ENCODE measurements at places on chromosomes 6 and 20.

- no peak for DNase-seq
Observed at GRCh38 chr6:136192902-136193301, 57.2 kb downstream of the MTFR2 start.

- DNase-seq: peak; percentile 61
Observed at GRCh38 chr6:49004801-49005200, 458.3 kb downstream of the MMUT start.

- DNase-seq: peak; percentile 74
Observed at GRCh38 chr6:31270788-31271640, 878 bp downstream of the HLA-C start.

GRCh38 chr6:70838907-70839285, 118.0 kb downstream of the B3GAT2 start:
- DNase-seq: no peak

DNA sequence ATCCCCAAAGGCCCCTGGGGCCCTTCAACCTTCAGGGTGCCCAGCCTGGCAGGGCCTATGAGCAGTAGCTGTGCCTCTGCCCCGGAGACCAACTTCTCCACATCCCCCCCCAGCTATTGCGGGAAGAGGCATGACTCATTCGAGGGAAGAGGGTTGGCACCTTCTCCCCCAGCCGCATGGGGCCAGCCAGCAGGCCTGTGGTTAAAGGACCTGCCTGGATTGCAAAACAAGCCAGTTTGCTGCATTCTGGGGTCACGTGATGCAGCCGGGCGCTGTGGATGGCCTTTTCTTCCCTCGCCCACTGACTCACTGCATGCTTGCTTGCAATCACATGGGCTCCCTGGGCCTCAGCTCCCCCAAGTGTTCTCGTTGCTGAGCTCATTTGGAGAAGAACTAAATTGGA, 182.5 kb downstream of the MAFB start:
- DNase-seq: peak; percentile 100

DNA sequence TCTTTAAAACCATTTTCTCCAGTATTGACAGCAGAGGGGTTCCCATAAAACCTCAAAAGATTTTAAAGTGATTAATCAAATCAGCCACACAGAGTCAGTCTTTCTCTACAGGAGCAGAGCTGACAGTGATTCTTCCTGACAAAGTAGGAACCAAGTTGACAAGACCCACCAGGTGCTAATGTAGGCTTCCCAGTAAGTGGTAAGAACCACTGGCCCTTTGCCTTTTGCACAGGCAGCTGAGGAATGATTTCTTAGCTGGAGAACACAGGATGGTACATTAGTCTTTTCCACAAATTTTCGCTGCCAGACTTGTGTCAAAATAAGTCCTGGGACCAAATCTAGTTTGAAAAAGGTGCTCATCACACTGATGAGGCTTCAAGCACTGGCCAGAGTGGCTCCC, 95.8 kb downstream of the ARMC2 start:
- no peak for DNase-seq

GRCh38 chr6:57040011-57040410, 6.5 kb upstream of the KIAA1586 start:
- DNase-seq: peak; percentile 19

DNA sequence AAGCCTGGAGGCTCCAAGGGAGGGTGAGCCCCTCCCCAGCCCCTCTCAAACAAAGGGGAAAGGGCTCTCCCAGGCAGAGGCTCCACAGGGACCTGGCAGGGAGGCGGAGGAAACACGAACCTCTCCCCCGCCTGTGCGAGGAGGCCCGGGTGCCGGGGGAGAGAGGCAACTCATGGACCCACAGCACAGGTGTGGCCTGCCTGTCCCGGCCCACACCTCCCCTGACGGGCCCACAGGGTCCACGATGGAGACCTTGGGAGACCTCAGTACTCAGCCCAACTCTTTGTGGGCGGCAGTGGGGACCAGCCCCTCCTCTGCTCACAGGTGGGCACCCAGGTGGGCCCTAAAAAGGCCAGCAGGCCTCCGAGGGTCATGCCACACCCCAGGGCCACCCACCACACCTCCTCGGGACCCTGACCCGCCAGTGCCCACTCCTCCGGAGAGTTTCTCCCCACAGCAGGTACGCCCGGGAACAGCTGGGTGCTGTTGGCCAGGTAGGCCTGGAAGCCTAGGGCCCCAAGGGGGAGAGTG, 12.2 kb downstream of the LAMA5 start:
- no peak for DNase-seq

DNA sequence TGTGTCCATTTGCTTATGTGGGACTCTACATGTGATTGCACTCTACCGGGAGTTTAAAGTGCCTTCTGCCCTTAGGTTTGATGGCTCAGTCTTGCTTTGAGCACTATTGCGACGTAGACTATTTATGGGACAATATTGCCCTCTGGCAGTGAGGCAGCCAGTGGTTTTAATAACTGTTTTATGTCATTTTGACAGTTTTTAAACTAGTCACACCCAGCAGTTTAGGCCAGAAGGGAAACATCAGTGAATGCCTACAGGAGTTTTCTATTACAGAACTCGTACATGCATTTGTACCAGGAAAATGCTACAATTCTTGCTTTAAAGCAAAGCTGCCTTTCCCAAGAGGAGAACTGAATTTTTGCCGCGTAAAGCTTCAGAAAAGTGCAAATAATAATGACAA, 813.7 kb downstream of the KIF16B start:
- no peak for DNase-seq

DNA sequence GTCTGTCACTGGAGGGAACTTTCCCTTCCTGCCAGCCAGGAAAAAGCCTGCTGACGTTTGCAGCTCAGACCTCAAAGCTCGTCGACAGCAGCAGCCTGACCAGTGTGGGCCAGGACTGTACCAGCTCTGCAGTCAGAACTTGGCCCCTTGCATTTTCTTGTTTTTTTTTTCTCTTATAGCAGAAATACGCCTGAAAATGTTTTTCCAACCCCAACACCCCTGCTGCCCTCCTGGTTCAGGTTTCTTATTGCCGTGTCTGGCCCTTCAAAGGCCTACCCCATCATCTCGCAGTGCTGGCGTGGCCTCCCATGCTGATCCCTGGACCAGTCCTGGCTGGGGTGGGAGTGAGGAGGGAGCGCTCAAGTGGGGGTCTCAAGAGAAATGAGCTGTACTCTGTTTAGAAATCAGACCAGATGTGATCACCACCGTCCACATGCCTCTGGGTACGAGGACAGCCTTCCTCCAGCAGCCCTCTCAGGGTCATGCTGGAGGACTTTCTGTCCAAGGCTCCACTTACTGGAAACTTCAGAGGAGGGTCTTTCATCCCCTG, 169.0 kb downstream of the FOXC1 start:
- no peak for DNase-seq

GRCh38 chr6:44480097-44480541, 92.6 kb downstream of the CDC5L start:
- DNase-seq: peak; percentile 49

DNA sequence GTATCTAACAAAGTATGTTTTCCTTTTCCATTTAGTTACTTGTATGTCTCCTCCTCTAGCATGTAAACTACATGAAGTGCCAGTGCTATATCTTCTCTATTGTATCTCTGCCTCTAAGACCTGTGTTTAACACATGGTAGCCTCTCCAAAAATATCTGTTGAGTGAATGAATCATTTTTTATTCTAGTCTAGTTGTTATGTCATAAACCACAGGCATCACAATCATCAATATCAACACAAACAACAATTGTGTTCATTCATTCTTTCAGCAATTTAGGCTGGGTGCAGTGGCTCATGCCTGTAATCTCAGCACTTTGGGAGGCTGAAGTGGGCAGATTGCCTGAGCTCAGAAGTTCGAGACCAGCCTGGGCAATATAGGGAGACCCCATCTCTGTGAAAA, 111.6 kb upstream of the EYA4 start:
- no peak for DNase-seq

DNA sequence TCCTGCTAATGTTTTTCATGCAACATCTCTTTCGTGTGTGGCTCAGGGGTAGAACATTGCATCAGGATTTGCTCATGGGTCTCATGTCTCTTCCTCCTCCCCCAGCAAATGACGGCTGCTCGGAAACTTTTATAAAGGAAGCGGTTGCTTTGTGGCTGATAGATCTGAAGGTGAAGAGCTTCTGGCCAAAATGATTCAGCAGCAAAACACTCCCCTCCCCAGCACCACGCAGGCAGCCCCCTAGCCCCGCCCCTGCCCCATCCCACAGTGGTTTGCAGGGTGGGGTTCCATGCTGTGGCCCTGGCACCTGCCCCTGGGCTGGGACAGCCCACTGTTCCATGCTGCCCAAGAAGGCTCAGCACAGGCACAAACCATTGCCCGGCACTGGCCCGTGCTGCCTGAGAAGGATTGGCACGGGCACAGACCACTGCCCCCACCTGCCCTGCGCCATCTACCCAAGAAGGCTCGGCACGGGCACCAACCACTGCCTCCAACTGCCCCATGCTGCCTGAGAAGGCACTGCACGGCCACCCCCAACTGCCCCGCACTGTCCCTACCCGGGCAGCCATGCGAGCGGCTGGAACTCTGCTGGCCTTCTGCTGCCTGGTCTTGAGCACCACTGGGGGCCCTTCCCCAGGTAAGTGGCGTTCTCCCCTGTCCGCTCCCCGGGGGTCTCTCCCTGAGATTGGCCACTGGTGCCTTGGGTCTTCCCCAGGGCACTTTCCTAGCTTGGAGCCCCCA, at the start of gene CST7:
Gene CST7 (plus strand): TSS at position 331 of the 741 bp plus-strand sequence. CDS start 237 bp downstream, at position 568.
- DNase-seq: peak; percentile 95

- no peak for DNase-seq
Observed at GRCh38 chr6:75504465-75505222, 11.0 kb upstream of the FILIP1 start.

- DNase-seq: peak; percentile 39
Observed at GRCh38 chr6:116564311-116564710, 7.0 kb upstream of the RWDD1 start.

GRCh38 chr6:141252828-141253608, 879.7 kb upstream of the GJE1 start:
- DNase-seq: no peak

GRCh38 chr6:135149376-135149775, 31.7 kb upstream of the MYB start:
- DNase-seq: no peak

DNA sequence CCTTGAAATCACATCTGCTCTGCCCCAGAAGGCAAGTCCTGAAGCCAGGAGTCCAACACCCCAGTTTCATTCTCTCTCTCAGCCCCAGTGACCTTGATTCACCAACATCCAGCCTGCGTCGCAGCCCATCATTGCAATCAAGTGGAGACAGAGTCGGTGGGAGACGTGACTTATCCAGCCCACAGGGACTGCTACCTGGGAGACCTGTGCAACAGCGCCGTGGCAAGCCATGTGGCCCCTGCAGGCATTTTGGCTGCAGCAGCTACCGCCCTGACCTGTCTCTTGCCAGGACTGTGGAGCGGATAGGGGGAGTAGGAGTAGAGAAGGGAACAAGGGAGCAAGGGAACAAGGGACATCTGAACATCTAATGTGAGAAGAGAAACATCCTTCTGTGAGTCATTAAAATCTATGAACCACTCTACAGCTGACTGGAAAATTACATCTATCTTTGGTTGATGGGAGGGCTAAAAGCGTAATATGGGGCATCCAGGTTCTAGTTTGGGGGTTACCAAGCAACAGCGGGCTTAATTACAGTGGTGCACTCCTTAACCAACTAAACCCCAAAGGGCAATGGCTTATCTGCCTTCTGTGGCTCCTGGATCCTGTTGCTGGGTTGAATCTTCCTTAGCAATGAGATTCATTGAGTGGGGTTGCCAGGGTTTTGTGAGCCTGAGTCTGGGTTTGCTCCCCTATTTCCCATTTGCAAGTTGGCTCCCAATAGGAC, 2.5 kb downstream of the LY6G6D start:
- DNase-seq: no peak

GRCh38 chr6:83911278-83911677, 51.8 kb downstream of the CYB5R4 start:
- DNase-seq: no peak

DNA sequence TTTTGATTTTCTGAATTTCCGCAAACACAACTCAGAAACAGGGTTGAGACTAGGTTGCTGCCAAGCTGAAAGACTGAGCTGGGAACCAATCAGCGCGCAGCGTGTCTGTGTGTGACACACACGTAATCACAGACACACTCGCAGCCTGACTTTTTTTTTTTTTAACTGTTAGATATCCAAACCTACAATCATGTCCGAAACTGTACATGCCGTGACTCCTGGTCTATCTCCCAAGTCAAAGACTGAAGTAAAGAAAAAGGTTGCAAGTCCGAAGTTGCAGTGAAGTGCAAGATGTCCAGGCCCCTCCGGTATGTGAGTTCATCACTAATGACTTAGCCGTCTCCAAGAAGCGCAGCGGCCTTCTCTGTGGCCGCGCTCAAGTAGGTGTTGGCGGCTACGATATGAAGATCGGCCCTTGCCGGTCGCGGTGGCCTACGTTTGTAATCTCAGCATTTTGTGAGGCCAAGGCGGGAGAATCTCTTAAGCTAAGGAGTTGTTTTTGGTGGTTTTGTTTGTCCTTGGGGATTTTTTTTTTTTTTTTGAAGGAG, 108.2 kb downstream of the HFE start:
- DNase-seq: peak; percentile 95

DNA sequence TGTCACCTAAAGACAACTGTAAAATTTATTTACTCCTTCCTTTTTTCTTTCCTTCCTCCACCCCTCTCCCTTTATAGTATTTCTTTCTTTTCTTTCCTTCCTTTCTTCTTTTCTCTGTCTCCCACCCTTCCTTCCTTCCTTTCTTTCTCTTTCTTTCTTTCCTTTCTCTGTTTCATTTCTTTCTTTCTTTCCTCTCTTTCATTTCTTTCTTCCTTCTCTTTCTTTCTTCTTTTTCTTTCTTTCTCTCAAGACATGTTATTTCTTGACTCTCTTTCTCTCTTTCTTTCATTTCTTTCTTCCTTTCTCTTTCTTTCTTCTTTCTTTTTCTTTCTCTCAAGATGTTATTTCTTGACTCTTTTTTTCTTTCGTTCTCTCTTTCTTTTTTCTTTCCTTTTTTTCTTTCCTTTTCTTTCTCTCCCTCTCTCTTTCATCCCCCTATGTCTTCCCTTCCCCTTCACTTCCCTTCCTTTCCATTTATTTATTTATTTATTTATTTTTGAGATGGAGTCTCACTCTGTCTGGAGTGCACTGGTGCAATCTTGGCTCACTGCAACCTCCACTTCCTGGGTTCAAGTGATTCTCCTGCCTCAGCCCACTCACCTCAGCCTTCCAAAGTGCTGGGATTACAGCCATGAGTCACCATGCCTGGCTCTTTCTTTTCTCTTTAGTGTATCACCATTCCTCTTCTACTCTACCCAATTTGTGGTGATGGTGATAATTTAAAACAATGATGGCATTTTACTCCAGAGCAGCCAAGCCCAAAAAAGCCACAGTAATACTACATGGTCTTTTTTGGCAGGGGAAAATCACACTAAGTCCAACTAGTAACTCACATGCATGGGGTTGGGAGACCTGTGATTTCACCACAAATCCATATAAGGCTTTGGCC, 188.2 kb downstream of the ADGRG6 start:
- DNase-seq: peak; percentile 17

- peak; percentile 93 for DNase-seq
Observed at GRCh38 chr6:142009647-142010046, 123.1 kb upstream of the GJE1 start.

GRCh38 chr6:71209626-71210025, 79.0 kb upstream of the OGFRL1 start:
- no peak for DNase-seq

GRCh38 chr20:10603378-10603777, 70.4 kb downstream of the JAG1 start:
- DNase-seq: no peak
